M059J (cell line): ENCODE measurements at places on chromosomes 6 and 20. TPM values are rescaled to one million over a fixed set of nuclear protein-coding genes. Genes with fewer than 3 reads are reported as not detected.

The BPIFA2 gene
- not detected in 2 replicates for total RNA-seq

DNA sequence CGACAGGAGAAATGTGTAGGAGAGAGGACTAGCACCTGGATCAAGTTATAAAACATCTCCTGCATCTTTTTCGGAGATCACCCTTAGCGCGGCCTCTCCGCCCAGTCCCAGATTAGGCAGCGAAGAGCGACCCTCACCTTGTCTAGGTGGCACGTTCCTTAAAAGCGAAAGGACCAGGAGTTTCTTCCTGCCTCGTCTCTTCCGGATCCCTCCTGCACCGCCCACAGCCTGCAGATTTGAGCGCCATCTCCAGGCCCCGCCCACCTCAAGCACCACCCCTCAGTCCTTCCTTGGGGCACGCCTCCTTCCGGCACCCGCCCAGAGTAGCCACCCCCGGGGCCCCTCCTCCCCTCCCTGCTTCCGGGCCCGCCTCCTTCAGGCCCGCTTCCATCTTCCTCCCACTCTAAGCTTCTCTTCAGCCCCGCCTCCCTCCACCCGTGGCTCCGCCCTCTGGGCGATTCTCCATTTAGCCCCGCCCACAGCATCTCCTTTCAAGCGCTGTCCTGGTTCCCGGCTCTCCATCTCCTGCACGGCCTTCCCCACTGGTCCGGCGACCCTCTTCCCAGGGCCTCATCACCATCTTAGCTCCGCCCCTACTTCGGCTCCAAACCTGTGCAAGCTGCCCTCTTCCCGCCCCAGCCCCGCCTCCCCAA, 662 bp upstream of the RALY start:
- peak; percentile 99 for DNase-seq

- DNase-seq = peak; percentile 66
Observed at GRCh38 chr6:138161338-138162110, at the start of gene ARFGEF3. TSS of gene ARFGEF3 (plus strand) at chr6:138161939. CDS start at chr6:138162087, 148 bp downstream.

DNA sequence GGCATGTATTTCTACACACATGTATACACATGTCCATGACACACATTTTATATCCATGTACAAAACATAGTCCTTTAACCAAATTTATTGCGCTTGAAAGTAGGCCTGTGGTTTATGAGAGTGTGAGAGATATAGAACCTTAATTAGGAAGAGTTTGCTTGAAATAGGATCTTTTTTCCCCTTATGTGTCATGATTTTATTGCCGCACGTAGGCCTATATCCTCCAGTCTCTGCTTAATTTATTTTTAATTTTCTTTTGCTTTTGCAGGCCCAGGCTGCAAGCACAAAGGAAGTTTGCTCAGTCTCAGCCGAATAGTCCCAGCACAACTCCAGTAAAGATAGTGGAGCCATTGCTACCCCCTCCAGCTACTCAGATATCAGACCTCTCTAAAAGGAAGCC, 205.9 kb downstream of the JARID2 start:
- DNase-seq = no peak

DNA sequence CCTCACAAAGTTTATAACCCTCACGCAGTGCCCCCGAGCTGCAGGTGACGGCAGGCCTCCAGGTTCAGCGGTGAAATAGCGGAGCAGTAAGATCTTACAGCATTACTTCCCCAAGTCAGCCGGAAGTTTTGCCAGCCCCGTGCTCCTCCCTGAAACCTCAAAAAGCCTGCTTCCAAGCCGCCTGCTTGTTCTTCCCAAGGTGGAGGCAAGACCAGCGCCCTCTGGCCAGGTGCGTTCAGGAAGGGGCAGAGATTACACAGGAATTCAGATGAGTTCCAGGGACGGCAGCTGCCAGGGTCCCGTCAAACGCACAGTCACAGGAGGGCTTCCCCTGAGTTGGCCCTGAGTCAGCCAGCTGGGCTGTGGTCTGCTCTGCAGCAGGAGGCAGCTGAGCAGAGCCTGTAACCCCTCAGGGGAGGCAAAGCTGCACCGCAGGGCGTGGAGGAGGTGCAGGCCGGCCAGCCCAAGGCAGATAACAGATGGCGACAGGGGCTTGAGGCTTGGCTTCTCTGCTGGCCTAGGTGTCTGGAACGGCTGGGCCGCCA, 124.1 kb upstream of the RPS6KA2 start:
- DNase-seq = no peak

DNA sequence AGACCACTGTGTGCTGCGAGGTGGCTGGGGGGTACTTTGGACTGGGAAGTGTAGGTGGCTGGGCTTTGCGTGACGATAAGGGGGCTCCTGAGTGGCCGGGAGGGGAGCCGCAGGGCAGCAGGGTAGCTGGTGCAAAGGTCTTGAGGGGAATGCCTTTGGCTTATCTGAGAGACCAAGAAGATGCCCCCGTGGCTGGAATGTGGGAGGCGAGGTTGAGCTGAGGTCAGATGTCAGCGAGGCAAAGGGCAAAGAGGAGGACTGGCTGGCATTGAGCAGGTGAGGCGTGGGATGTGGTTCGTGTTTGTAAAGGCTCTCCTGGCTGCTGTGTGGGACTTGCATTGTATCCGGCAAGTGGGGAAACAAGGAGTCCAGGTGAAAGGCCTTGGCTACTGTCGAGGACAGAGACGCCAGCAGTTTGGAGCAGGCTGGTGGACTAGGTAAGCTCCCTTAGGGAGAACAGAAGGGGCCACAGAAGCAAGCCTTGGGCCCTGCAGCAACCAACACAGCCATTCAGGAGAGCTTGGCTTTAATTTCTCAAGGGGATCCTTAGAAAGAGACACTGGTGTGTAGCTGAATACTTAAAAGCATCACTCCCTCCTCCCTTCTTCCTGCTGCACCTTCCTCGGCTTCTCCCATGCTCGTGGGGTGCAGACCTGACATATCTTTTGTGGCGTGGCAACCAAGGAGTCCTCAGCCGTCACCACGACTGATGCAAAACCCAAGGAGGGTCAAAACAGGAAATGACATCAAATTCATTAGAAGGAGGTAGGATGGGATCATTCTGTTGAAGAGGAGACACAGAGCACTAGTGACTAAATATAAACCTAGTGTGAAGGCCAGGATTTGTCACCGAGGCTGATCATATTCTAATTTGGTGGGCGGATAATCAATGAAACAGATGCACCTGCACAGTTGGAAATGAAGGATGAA, 53.5 kb upstream of the ERVFRD-1 start:
- no peak for DNase-seq

DNA sequence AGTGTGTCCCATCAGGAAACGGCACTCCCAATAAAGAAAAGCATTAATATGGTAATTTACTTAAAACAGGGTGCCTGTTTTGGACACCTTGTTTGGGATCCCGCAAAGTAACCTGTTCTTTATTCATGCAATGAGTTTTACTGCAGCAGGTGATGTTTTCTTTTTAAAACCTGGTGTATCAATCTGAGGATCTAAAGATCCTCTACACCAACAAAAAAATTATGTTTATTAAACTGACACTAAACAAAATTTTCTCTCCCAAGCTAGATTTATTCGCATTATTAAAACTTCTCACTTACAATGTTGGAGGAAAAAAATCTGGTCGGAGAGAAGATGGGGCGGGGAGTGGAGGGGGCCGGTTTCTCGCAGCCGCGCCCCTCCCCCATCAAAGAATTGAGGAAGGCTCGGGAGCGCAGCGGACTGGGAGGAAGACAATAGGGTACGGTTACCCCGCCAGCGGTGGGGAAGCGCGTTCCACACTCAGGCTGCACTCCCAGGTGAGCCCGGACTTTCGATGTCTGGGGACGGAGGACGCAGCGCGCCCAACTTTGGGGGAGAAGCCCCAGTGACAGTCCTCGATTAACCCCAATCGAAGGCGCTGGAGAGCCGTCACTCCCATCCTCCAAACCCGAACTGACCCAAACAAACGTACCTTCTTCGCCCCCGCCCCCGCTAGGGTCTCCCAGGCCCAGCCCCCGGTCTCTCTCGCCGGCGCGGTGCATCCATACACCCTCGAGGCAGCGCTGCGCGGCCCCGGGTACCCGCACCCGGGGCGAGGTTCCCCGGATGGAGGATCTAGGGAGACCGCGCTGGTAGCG, 1.3 kb downstream of the CD24 start:
- no peak for DNase-seq

The BLTP3A gene
- total RNA-seq = 5.9 and 9.3 TPM in 2 replicates

DNA sequence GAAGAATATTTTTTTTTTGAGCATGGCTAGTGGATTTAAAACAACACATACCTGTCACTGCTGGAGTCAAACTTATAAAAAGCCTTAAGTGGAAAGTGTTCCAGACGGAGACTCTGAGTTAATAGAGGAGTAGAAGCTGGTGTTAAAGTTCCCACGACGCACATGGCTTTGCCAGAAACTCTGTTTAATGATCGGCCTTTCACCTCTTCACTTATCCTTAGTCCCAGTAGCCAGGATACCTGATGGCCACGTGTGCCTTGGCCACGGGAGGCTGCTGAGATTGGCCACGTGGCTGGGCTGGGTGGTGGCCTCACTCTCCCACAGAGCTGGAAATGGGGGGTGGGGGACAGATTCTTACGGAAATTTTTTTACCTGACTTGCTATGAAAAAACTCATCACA, 333.1 kb downstream of the ZFAND3 start:
- no peak for DNase-seq

The DCDC2 gene
- total RNA-seq = 0.10 and 0.20 TPM in 2 replicates

- no peak for DNase-seq
Observed at GRCh38 chr20:45828589-45828988, 1.5 kb upstream of the TNNC2 start.
